ENCODE measurements at places on chromosomes 2 and 18.

DNA sequence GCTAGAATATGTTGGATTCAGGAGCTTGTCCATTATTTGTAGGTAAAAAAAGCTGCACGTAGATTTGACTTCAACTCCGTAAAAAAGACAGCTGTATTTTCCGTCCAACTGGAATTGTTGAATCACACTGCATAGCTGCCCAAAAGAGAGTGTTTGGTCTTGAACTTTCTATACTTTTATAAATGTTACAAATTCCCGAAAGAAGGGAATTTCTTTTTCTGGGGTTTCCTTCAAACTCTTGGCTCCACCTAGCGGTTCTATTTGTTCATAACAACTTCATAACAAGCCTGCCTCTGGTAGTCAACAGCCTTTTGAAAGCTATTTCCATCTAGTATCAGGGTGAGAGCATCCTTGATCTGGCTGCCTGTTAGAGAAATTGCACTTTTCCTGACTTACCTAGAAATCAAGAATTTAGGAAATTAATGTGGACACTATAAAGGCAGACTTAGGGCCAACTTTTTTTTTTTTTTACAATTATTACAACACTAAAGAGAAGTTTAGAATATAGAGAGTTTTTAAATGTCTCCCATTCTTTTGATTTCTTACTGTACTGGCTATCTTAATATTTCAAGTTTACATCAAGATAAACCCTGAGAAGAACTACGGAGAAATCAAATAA lies 48.1 kb downstream of the TMEM185B start:
- DNase-seq, result peak; percentile 87

- no peak for DNase-seq
These were observed 38.3 kb downstream of the DHRS9 start for GRCh38 chr2:169107645-169108044.

- no peak for DNase-seq
These were observed 186.5 kb upstream of the COPS8 start for GRCh38 chr2:236899146-236899545.

GRCh38 chr2:42054714-42055430 lies 7.1 kb downstream of the PKDCC start:
- DNase-seq, result peak; percentile 84

DNA sequence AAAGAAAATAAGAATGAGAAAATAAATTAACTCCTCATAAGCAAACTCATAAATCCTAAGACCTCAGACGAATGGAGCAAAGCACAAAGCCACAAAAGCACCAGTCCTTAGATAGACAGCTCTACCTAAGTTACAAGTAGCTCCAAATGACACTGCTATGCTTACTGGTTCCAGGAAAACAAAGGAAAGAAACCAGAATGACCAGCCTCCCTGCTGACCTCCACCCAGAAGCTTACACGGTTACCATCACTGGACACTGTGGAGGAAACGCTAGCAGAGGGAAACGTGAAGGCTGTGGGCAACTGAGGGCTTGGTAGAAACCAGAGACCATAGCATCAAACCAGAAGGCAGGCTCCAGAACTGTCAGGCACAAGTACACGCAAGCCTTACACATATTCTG lies 67.8 kb downstream of the STK39 start:
- no peak for DNase-seq

DNA sequence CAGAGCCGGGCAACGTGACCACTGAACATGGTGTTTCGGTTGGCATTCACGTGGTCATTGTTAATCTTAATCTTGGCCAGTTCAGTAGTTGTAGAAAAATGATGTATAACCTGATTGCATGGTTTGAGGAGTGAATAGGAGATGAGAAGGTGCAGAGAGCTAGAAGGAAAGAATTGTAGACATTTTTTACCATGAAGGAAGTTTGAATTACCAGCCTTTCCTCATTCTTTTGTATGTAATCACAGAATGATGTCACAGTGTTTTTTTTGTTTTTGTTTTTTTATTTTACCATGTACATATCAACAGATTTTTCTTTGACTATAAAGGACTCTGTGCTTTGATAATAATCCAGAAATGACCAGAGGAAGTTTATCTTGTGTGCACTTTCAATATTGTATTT lies 126.3 kb downstream of the LTBP1 start:
- DNase-seq, result no peak

DNA sequence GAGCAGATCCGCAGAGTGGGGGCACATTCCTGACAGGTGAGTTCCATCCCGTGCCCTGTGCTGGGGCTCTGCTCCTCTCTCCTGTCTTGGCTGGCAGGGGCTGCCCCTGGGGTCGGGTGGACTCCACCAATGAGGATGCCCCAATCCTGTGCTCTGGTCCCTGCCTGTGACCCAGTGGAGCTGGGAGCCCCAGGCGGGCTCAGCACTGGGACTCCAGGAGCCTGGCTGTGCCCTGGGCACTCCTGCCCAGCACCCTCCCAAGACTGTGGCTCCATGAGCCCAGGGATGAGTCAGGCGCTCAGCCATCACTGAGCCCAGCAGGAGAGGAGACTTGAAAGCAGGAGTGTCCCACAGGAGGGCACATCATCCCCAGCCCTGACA lies 53.9 kb downstream of the MBP start:
- no peak for DNase-seq

DNA sequence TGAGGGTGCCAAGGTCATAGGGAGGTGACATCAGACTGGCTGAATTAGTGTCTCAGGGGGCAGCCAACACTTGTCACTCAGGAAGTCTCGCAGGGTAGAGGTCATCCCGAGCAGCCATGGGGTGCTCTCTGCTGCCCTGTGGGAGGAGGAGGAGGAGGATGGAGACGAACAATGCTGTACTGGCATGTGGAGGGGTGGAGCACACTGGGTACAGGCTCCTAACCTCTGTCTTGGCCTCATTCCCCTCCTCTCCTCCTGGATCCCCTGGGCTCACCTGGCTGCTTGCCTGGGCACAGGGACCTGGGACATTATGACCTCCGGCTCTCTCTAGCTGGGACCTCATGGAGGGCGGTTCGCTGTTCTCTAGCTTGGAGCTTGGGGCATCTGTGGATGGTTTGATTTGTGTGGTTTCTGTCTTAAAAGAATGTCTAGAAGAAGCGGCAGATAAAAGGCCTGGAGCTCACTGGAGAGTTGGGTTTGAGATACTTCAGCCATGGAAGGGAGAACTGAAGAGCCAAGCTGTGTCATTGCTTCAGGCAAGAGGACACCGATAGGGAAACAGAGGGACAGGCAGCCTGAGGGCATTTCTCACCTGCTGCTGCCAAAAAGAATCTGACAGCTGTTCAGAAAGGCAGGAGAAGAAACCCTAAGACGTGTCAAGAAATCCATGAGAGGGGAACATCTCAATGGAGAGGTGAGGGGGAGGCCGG lies 133.1 kb downstream of the SEPTIN10 start:
- no peak for DNase-seq

DNA sequence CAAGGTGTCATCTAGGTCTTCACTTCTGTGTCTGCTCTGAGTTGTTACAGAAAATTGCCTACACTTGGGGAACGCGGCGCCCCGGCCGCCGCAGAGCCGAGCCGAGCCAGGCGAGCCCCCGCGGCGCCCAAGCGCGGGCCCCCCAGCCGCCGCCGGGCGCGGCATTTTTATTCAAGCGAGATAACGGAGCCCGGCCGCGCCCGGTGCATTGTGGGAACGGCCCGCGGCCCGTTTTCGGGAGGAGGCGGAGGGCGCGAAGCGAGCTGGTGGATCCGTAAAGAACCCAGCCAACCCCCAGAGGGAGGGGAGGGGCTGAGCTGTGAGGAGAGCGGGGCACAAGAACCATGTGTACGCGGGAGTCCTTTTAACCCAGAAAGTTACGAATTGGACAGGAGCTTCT lies 191.8 kb downstream of the FTCDNL1 start:
- peak; percentile 92 for DNase-seq

GRCh38 chr2:120222186-120223033 lies 790 bp downstream of the TMEM185B start:
- no peak for DNase-seq

DNA sequence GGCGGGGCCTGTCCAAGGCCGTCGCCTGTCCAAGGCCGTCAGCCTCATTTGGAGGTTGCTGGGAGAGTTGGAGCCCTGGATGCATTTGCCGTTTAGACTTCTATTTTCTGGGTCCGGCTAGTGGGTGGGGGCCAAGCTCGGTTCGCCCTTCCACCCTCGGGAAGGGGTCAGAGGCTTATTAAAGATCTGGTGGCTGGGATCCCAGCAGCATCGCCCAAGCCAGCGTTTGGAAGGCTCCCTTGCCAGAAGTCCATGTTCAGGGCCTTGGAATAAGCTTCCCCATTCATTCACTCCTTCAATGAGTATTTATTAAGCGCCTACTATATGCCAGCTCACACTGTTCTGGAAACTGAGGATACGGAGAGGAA lies 516 bp upstream of the DOCK10 start:
- DNase-seq, result peak; percentile 14

DNA sequence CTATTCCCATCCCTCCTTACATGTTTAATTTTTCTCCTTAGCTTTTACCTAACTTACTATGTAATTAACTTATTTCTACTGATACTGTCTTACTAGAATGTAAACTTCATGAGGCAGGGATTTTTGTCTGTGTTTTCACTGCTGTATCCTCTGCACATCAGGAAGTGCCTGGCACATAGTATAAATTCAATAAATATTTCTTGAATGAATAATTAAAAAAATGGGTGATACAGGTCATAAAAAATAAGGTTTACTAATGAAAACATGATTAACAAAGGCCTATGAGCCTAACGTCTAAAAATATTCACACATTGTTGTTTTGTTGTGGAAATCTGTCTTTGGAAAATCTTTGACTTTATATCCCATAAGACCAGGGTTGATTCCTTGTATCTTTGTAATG lies 4.5 kb downstream of the RBKS start:
- no peak for DNase-seq

- DNase-seq, result no peak
These were observed 57.7 kb downstream of the TTC32 start for GRCh38 chr2:19843992-19844515.

DNA sequence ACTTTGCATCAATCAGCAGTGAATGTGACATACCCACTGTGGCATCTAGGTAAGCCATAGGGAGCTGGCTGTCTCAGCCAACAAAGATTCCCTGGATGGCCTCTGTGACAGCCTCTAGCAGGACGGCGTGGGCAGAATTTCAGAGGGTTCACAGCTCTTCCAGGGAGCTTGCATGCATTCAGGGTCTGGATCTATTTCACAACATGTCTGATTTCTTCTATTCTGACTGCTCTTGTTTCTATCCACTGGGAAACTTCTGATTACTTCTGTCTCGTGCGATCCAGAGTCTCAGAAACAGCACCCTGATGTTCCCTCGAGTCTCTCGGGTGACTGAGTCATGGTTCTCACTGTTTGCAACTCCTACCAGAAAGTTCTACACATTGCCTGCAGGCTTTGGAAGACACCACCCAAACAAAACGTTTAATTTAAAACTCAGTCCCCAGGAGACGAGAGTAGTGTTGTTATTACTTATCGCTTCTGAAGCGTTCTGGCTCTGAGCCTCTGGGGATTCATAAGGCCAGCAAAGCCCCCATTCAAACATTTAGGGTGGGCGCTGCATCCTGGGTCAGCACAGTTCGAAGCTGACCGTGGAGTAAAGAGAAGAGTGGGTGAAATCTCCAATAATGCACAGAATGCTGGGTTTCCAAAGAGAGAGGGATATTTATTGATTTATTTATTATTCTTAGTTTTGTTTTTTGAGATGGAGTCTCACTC lies 41.9 kb upstream of the ODC1 start:
- no peak for DNase-seq

- DNase-seq, result peak; percentile 49
These were observed 6.5 kb downstream of the GREB1 start for GRCh38 chr2:11540148-11540995.

GRCh38 chr2:215705771-215706361 lies 270.0 kb upstream of the FN1 start:
- no peak for DNase-seq

GRCh38 chr2:66437109-66437690 lies 2.3 kb downstream of the MEIS1 start:
- DNase-seq, result no peak

DNA sequence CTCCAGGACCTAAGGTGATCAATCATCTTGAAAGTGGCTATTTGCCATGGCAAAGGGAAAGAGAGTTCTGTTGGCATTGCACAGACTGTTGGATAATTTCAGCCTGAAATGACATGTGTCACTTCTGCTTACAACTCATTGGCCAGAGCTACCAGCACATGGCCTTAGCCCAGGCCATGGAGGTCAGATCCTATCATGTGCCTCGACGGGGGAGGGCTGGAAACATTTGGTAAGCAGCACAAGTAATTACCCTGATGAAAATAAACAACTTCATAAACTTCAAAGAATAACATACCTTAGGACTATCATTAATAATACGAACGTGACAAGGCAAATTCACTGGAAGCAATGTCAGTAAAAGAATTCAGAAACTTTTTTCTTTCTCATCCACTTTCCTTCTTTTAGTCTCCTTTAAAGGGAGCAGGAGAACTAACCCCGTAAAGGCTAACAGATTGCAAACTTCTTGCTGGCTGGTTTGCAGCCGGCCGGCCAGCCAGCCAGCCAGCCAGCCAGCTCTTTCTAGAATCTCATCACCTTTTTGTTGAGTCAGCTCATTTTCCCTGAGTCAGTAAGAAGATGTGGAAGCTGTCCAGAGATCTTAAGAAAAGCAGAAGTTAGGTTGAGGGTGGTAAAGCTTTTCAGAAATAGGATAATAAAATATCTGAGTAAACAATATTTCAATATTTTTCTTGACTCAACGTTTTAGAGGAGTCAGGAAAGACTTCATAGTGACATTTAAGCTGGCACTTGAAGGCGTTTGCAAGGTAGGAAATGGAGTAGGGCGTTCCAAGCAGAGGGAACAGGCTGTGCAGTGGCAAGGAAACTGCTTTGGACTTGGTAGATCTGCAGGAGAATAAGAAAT lies 31.9 kb downstream of the CNRIP1 start:
- peak; percentile 15 for DNase-seq

GRCh38 chr2:8710951-8711350 lies 29.1 kb downstream of the ID2 start:
- no peak for DNase-seq

GRCh38 chr2:66270247-66270646 lies 164.7 kb upstream of the MEIS1 start:
- DNase-seq, result peak; percentile 77

- DNase-seq, result no peak
These were observed 51.4 kb downstream of the ICOS start for GRCh38 chr2:203987959-203988358.
